ENCODE measurements at places on chromosomes 3 and 15.

GRCh38 chr15:60555806-60556205 lies 76.9 kb upstream of the ICE2 start:
- DNase-seq: no peak

DNA sequence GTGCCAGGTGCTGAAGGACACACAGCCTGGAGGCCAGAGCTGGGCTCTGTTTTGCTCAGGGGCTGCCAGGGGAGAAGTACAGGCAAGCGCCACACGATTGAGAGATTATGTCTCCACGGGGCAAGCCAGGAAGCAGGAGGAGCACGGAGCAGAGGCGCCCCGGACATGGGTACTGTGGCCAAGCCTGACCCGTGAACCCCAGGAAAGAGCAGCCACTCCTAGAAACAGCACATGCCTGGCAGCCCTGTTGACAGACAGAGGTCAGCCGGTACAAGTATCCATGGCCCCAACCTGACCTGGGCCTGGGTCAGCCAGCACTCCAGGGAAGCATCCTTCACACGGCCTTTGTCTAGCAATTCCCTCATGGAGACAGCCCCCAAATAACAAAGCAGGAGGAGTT lies 89.4 kb downstream of the ADAMTS17 start:
- DNase-seq: no peak

- DNase-seq: no peak
These were observed 70.7 kb downstream of the TOP2B start for GRCh38 chr3:25594007-25594502.

DNA sequence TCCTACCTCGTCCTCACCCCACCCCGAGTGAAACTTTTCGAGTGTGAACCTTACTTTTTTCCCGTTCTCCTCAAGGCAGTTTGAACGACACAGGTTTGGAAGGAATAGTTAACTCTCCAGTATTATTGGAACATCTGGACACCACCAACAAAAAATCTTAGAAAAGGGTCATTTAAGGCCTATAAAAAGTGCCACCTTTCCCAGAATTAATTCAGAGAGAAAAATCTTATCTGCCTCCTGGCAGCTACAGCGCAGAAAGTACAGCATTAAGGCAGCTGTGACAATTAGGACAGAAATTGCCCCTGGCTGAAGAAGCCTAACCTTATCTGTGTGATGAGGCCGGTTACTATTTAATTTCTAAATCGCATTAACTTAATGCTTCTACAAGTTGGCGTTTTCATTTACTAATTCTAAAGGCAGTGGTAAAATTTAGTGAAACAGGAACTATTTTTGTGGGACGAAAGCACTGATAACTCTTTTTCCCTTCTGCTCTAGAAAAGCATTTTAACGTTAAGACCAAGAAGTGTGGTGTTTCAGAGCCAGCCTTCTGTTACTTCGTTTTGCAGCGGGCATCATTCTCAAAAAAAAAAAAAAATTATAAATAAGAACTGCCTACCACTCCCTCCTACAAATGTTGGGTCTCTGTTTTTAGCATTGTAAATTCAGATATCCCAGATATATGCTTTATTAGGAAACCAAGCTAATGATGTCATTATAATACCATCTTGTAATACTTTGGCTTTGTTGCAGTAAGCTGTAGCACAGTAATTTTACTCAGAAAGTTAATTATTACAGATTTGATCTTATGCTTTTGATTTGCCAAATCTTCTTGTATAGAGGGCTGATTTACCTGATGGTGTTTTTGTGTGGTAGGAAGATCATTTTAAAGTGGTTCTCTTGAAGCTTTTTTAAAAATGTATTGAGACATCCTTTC lies 1.4 kb downstream of the ATP11B start:
- no peak for DNase-seq

GRCh38 chr3:156664011-156664830 lies 10.2 kb upstream of the TIPARP start:
- DNase-seq: no peak

GRCh38 chr3:141710888-141711616 lies 27.0 kb upstream of the RNF7 start:
- DNase-seq: no peak

DNA sequence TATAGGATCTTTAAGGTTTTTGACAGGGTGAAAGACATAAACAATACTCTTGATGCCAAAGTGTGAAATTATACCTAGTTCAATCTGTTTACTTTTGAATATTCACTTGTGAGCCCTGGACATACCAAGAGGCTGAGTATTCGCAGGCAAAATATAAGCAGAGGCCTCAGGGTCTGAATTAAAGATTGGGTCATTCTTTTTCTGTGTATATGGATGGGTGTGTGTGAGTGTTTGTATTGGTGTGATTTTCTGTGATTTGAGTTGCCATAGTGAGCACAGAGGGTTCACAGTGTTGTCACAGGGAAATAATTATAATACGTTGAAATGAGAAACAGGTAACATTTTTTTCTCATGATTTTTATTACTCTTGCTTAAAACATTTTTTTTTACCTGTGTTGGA lies 770.7 kb upstream of the ALCAM start:
- no peak for DNase-seq

DNA sequence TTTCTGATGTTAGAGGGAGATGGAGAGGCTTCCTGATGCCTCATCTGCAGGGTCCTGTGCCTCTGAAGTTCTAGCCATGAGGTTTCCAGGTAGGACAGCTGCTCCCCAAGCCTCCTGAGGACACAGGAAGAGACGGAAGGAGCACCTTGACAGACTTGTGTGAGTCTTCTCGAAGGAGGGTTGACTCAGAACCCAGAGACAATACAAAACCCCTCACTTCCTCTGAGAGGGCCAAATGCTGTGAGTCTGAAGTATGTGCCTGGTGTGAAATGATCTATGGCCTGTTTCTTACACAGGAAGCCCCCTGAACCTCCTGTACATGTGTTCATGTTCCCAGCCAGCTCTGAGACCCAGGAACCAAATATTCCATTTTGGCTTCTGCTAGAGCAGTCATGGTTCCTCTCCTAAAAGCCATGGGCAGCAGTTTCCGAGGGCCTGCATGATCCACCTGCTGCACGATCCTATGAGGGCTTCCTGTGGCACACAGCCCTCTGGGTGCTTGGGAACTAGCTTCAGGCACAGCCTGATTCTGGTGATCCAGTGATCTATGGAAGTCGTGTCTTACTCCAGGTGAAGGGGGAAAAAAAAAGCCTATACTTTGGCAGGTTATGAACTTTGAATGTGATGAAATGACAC lies 62.2 kb downstream of the AAGAB start:
- DNase-seq: no peak

- no peak for DNase-seq
These were observed 50.2 kb downstream of the IMPG2 start for GRCh38 chr3:101270149-101270548.

DNA sequence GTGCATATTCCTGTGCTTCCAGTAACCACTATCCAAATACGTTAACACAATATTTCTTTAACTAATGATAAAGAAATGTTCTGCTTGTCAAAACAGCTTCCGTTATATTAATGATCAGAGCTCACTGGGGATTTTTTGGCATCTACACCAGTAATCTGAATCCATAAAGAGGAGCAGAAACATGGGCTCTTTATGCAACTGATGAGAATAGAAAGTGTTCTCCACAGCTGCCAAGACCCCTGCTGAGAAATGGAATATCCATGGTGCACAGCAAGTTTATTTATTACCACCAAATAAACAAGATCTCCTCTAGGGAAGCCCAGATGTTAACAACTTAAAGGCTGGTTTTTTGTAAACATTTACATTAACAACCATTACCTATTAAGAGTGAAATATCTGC lies 54.5 kb downstream of the ALDH1A2 start:
- DNase-seq: no peak

DNA sequence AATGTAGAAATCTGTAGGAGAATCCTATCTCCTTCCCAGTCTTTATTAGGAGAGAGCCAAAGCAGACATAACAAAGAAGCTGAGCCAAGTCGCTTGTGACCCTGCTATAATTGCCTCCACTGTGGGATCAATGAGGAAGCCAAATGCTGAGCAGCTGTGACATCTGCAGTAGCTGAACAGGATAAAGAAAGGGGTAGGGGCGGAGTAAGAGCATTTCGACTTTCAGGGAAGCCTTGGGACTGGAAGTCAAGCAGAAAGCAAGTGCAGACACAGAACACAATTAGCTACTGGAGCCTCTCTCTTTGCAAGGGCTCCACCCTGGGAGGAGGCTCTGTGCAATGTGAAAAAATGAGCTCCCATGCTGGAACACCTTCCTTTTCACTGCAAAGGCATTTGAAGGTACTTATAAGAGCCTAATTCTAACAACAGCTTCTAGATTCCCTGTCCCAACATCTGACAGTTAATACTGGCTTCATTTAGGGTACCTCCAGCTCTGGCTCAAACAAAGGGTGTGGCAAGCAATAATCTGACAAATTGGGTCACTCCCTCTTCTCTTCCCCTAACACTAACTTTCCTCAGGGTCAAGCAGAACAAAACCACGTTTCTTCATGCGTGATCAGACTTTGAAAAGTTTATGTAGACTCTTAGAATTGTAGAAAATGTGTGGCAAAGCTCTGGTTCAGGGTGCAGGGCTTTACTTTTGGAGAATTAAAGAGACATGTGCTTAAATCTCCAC lies 166.4 kb downstream of the CADPS start:
- DNase-seq: no peak

GRCh38 chr3:192516820-192517219 lies 210.5 kb downstream of the FGF12 start:
- no peak for DNase-seq

- no peak for DNase-seq
These were observed 103.3 kb downstream of the PCCB start for GRCh38 chr3:136353461-136353860.

DNA sequence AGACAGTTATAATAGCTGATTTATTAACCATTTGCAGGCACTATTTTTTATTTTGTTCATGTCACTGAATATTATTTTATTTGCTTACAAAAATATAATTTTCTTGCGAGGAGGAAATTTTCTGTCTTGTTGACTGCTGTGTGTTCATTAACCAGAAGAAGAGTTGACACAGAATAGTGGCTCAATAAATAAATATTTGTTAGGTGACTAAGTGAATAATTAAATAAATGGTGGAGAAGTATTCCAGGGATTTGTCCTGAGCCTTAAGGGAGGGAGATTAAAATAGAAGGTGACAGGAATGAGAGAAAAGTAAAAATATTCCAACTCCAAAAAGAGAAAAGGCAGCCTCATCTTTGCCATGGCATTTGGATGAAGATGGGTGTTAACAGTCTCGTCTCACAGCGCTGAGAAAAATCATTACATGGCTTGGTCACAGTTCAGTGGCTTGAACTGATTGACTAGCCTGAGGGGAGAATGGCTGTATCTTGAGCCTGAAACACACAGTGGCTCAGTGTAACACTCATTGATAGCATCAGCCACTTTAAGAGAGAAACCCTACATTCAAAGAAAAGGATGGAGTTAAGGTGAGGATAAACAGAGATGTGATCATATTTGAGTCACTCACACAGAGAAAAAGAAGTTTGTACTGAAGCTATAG lies 449.9 kb upstream of the NAALADL2 start:
- DNase-seq: no peak
